NCI-H1436 treated with DMSO at 0.1 percent for 48 hours (cell line): ENCODE measurements at places on chromosomes 5 and 9.

GRCh38 chr5:160287378-160288051, 24.8 kb downstream of the CCNJL start:
- DNase-seq, result no peak

- no peak for DNase-seq
Measured at GRCh38 chr5:59393585-59394420, 499.7 kb downstream of the PDE4D start.

- DNase-seq, result no peak
Measured at GRCh38 chr9:137436761-137437600, 4.2 kb downstream of the ENTPD8 start.

DNA sequence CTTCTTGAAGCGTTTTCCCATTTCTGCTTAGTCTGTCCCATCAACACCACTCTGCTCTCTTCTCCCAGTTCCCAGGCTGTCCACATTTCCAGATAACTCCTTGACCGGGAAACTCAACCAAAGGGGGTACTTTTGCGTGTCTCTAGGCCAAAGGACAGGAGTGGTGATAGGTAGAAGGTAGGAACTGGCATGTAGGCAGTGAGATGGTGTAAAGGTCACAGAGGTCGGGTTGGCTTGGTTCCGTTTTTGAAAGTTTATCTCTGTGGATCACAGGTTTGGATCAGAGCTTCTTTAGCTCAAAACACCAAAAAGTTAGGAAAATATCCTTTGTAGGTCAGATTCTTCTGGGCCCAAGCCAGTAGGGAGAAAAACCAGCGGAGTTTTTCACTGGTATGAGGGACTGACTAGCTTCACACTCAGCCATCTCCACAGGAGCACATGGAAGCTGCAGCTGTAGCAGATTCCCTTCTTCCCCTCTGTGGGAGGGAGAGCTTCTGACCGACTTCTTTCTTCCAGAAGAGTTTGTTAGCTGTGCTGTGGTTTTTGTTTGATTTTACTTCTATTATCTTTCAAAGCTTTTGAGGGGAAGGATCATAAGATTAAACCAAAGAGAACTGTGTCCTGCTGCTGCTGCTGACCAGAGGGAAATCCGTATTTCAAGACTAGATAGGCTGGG, 98.4 kb upstream of the DMRT1 start:
- no peak for DNase-seq

DNA sequence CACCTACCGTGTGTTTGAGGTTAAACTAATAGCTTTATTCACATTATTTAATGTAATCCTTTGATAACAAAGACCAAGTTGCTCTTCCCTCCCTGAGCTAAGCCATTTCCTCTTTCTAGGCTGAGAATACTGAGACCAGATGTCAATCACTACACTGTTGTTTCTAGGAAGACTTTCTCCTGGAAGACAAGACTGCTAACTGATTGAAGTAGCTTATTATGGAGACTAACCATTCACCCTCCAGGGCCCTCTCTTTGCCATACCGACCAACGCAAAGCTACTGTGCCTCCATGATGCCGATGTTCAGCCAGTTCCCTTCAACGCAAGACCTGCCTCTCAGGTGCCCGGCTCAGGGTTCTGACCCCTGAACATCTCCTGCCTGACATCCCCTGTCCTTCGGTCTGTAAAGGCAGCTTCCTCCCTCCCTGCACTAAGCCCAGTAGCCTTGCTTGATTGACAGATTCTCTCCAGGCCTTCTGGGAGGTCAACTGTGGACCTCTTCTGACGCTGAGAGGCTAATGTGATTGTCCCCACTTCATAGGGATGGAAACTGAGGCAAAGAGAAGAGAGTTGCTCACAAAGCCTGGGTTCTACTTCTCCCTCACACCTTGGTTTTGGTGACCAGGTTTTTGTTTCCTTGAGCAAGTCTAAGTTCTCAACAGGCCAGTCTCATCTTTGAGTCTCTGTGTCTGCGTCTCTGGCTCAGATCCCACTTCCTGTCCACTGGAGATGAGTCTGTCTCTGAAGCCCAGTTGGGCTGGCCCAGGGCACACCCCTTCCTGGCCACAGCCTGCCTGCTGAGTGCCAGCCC, 259.7 kb upstream of the IRX2 start:
- no peak for DNase-seq

DNA sequence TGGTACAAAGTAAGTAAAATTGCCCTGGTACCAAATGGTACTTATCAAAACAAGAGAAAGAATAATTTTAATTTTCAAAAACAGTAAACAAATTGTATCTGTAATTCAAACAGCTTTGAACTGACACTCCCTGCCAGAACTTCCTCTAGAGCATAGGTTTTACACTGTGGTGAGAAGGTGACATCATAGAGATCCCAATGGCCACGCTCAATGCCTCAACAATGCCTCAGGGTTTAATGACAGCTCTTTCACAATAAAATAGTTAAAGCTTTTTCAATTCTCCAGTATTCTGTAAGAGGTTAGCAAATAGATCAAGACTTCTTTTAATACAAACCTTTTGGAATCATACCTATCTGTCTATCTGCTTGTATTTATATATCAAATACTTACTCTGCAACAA, 437.1 kb downstream of the PRR16 start:
- no peak for DNase-seq

DNA sequence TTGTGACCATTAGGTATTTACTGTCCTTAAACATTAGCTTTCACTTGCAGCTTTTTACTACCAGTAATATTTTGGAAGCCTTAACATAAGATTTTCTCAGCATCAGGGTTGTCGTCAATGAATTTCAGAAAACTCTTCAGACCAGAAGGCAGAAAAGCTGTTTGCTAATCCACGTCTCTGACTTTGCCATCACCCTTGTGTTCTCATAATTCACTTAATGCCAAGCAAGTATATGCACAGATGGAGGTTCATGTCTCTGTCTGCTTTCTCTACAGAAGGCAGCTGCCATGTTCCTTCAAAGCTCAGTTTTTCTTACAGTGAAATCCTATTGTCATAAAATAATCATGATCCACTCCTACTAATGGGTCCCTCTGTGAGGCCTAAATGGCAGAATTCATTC, 37.7 kb upstream of the LRRC19 start:
- no peak for DNase-seq

DNA sequence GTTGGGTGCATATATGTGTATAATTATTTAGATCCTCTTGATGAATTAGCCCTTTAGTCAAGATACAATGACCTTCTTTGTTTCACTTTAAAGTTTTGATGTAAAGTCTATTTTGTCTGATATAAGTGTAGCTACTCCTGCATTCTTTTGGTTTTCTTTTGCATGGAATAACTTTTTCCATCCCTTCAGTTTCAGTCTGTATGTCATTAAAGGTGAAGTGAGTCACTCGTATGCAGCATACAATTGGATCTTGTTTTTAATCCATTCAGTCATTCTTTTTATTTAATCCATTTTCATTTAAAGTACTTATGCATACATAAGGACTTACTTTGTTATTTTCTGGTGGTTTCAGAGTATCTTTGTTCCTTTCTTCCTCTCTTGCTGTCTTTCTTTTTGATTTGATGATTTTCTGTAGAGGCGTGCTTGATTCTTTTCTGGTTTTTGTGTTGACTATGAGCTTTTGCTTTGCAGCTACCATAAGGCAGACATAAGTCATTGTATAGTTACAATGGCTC, 36.3 kb upstream of the FAM120A start:
- no peak for DNase-seq

GRCh38 chr9:111362526-111362925, 32.5 kb upstream of the OR2K2 start:
- no peak for DNase-seq

GRCh38 chr5:129358069-129358468, 102.0 kb upstream of the ADAMTS19 start:
- no peak for DNase-seq

- no peak for DNase-seq
Measured at GRCh38 chr5:128378632-128379031, 159.4 kb downstream of the FBN2 start.

DNA sequence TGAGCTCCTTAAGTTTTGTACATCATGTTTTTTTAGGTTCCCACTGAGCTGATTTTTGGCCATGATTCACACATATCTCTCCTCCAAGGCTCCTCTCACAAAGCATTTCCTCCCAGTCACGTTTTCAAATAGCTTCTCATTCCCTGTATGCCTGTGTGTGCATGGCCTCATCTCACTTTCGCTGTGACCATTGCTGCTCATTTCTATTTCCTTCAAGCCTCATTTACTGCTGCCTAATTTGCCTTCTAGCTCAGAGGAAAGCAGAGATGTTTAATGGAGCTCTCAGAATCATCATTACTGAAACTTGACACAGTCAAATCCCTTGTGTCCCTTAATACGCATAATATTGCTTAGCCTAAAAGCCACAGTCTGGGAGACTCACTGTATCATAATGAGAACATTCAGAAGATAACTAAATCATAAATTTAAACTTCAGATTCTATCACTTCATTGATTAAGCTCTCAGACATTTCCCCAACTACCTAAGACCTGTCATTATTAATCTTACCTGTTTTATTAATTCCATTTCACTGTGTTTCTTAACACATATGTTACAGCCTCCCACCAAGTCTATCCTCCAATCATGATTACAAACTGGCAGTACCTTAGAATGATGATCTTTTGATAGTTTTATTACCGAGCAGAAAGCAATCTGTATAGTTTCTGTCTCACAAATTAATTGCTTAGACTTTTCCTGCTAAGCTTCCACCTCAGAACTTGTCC, 278.3 kb upstream of the PTGER4 start:
- DNase-seq, result no peak

- no peak for DNase-seq
Measured at GRCh38 chr5:4533457-4534105, 606.5 kb upstream of the ADAMTS16 start.

- DNase-seq, result no peak
Measured at GRCh38 chr9:38186404-38187115, 117.5 kb upstream of the SHB start.

DNA sequence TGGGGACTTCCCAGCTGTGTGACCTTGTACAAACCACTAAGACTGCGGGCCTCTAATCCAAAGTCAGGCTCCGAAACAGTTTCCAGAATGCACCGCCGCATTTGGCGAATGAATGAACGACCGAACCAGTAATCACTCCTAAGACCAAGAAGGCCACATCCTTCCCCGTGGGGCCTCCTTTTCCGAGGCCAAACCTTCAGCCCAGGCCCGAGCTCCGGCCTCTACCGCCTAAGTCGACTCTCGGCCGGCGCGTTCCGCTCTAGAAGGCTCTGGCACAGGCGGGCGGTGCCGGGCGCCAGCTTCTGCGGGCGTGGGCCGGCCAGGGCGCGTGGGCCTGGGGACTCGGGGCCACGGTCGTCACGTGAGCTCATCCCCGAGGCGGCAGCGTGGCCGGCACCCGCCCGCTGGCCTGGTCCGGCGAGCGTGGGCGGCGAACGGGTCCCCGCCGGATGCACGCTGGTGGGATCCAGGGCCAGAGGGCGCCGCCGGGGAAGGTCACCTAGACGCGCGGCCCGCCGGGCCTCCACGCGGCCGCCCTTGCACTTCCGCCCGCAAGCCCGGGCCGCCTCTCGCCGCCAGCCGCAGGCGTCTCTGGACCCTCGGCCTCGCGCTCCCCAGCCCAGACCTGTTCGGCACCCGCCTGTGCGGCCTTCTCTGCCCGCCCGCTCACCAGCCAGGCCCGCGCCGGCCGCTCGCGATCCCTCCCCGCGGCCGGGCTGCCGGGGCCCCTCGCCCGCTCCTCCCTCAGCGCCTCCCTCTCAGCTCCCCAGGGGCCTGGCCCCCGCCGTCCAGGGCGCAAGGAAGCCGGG, 754 bp downstream of the VDAC1 start:
- DNase-seq, result no peak

- peak; percentile 100 for DNase-seq
Measured at GRCh38 chr9:72681283-72681630, 159.8 kb downstream of the TMC1 start.

GRCh38 chr9:117081641-117082317, 333.1 kb downstream of the ASTN2 start:
- DNase-seq, result no peak

- DNase-seq, result no peak
Measured at GRCh38 chr9:115888131-115888530, 265.5 kb upstream of the PAPPA start.

DNA sequence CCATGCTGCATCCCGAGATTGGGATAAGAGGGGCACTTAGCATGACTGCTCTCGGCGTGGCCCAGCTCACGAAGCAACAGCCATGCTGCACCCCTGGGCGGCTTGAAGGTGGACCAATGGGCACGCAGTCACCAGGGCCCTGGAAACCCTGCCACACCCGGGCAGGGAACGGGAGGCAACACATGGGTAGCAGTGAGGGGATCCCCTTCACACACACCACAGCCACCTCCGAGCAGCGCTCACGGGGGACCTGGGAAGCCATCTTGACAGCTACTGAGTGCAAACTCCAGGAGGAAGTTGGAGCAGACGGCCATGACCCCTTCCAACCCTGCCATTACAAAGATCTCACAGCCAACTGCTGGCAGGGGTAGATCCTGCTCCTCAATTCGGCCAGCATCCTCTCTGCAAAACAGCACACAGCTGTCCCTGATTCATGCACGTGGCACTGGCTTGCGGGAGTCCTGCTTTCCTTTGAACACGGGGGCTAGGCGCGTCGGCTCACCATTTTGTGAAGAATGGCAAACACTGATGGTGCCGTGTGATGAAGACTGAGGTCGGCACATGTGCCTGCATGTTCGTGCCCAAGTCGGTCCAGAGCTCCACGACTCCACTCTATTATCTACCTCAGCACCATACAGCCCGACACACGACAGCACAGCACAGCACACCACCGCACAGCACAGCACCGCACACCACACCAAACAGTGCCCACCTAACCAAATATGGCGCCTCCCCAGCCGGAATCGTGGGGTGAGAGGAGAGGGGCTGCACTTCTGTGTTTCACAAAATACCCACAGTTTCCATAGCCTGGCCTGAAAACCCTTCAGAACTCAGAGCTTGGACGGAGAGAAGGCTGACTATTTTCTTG, 5.0 kb downstream of the UBAC1 start:
- no peak for DNase-seq

DNA sequence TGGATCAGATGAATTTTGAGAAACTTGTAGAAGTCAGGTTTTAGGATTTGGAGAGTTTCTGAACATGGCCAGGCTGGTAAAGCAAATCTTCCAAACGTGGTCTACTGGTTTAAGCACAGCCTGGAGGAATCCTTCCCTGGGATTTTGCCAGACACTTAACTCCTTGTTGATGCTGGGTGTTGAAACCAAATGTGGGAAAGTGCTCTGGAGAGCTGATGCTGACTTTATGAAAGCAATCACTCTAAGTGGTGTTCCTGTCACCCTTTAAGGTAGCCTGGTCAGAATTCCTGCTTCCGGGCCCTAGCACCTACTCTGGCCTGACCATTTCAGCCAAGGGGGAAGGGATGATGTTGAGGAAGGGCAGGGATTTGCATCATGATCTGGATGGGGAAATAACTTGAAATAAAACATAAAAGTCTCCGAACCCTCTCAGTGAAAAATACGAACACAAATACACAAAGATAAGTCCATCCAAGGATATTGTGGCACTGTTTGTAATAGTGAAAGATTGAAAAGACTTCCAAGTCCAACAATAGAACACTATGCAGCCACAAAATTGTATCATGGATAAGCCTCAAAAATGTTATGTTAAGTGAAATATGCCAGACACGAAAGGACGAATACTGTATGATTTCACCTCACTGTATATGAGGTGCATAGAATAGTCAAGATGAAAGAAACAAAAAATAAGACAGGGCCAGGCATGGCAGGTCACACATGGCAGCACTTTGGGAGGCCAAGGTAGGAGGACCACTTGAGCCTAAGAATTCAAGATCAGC, 57.7 kb downstream of the PDE6A start:
- no peak for DNase-seq
